Mammary microvascular endothelial cell (primary cell): ENCODE measurements at places on chromosomes 12 and 14. TPM values are rescaled to one million over a fixed set of nuclear protein-coding genes. Genes with fewer than 3 reads are reported as not detected.

The CSAD gene
- 1.1 and 3.0 TPM in 2 replicates for total RNA-seq

The ABCB9 gene
- total RNA-seq, result 8.3 and 13.0 TPM in 2 replicates

The C12orf75 gene
- total RNA-seq, result 81.4 and 89.5 TPM in 2 replicates

The PIANP gene
- not detected in 2 replicates for total RNA-seq

The GSG1 gene
- total RNA-seq, result not detected in 2 replicates

The CLECL1 gene
- total RNA-seq, result not detected in 2 replicates

The GPR84 gene
- total RNA-seq, result not detected in 2 replicates

The CCDC38 gene
- total RNA-seq, result 0.07 and 0.15 TPM in 2 replicates

The PLEK2 gene
- 28.0 and 29.5 TPM in 2 replicates for total RNA-seq

The NOS1 gene
- not detected in 2 replicates for total RNA-seq

The B4GALNT1 gene
- total RNA-seq, result 0.13 TPM in 1 of 2 replicates, not detected in the other

The KRT1 gene
- total RNA-seq, result not detected in 2 replicates

The EGLN3 gene
- total RNA-seq, result 0.30 TPM in 1 of 2 replicates, not detected in the other

The CMA1 gene
- total RNA-seq, result not detected in 2 replicates

The C14orf180 gene
- not detected in 2 replicates for total RNA-seq

The BCL2L2 gene
- 7.7 and 11.4 TPM in 2 replicates for total RNA-seq

The MANSC4 gene
- not detected in 2 replicates for total RNA-seq

The RIN3 gene
- 4.0 and 5.0 TPM in 2 replicates for total RNA-seq

The TMEM132C gene
- not detected in 2 replicates for total RNA-seq

The OTX2 gene
- not detected in 2 replicates for total RNA-seq

The LRRIQ1 gene
- 0.05 and 0.47 TPM in 2 replicates for total RNA-seq

The TAS2R20 gene
- 0.10 and 0.13 TPM in 2 replicates for total RNA-seq

The PEBP1 gene
- 269 and 274 TPM in 2 replicates for total RNA-seq

The GALNT8 gene
- total RNA-seq, result not detected in 2 replicates

The KRT73 gene
- not detected in 2 replicates for total RNA-seq

The ADAM20 gene
- total RNA-seq, result not detected in 2 replicates

The TRHDE gene
- not detected in 2 replicates for total RNA-seq

The MEG3 gene
- 4.1 and 5.6 TPM in 2 replicates for total RNA-seq

The DEPDC4 gene
- total RNA-seq, result 0.39 TPM in 1 of 2 replicates, not detected in the other

The OTOGL gene
- 0.10 and 0.27 TPM in 2 replicates for total RNA-seq

The LTA4H gene
- 56.0 and 60.2 TPM in 2 replicates for total RNA-seq

The RFX4 gene
- not detected in 2 replicates for total RNA-seq

The ASPG gene
- total RNA-seq, result not detected in 2 replicates

The SPTB gene
- total RNA-seq, result not detected in 2 replicates

The TSPAN11 gene
- total RNA-seq, result 3.6 and 4.4 TPM in 2 replicates

The GLIPR1L1 gene
- total RNA-seq, result not detected in 2 replicates
